Activated CD8-positive, alpha-beta T cell treated with anti-CD3 and anti-CD28 coated beads, Interleukin-2, amount 10 ng/mL, durations not matched to agents 7 days and 5 days (primary cell): ENCODE measurements at places on chromosomes 1 and 21. TPM values are rescaled to one million over a fixed set of nuclear protein-coding genes. Genes with fewer than 3 reads are reported as not detected.

GRCh38 chr1:44558883-44559282, 115.4 kb downstream of the TMEM53 start:
- H3K27ac ChIP-seq: no peak overlapping the region
- H3K27me3 ChIP-seq: peaks cover 6% of the 10 kb centered on the region
- DNase-seq: no peak
- H3K4me1 ChIP-seq: peaks cover 18% of the 10 kb centered on the region
- no peak overlapping the region for H3K4me3 ChIP-seq

GRCh38 chr1:177812650-177813049, 157.2 kb downstream of the SEC16B start:
- no peak overlapping the region for H3K27ac ChIP-seq
- no peaks in the 10 kb centered on the region for H3K4me1 ChIP-seq
- no peaks in the 10 kb centered on the region for H3K27me3 ChIP-seq
- no peak for DNase-seq
- H3K4me3 ChIP-seq: no peak overlapping the region

DNA sequence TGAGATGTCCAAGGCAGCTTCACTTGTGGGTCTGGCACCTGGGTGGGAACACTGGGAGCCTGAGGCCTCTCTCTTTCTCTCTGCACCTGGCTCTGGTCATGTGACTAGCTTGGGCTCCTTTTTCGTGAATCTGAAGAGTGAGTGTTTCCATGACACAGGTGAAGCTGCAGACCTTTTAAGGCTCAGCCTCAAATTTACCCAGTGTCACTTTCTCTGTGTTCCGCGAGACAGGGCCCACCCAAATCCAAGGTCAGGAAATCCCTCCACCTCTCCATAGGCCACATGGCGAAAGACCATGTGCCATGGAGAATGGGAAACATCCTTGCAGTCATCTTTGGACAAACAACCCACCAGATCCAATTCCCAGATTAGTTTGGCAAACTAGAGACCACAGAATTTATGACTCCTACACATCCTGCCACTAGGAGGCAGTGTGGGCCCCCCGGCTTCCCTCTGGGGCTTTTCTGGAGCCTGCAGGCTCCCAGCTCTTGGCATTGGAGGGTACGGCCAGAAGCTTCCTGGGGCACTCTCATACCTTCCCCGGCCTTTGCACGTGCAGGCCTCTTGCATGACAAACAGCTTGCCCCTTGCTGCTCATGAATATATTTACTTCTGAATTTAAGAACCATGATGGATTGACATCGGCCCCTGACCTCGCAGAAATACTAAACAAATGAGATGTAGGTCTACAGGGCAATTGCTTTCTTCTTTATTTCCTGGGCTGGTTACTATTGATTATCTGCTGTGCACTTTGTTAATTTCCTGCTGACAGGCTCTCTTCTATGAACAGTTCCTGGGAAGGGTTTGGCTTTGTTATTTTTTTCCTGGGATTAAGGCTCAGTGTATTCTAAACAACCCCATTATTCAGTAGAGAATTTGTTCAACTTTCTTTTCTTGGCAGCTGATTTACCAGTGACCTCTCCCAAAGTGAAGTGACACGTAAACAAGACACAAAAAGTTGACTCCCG, 180.7 kb downstream of the KAZN start:
- H3K4me3 ChIP-seq: no peak overlapping the region
- H3K4me1 ChIP-seq: peaks cover 13% of the 10 kb centered on the region
- peak; percentile 35 for DNase-seq
- H3K27me3 ChIP-seq: no peaks in the 10 kb centered on the region

- H3K27ac ChIP-seq: no peak overlapping the region
- DNase-seq: no peak
- H3K27me3 ChIP-seq: no peaks in the 10 kb centered on the region
These were observed 93.2 kb downstream of the EPHB2 start for GRCh38 chr1:22803833-22804232.

DNA sequence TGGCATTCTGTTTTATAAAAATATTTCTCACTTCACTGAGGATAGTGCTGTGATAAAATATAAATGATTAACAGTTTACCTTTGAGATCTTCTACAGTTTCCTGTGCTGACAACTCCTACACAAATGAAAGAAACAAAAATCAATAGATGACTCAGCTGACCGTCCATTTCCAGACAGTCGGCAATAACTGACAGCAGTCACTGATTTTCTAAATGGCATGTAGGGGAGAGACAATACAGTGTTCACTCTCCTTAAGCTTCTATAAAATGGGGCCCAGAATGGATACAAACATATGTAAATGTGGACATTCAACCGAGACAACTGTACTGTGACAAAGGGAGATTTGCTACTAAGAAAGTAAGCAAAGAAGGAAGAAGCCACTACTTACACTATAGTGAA, 34.3 kb downstream of the PCNX2 start:
- H3K27ac ChIP-seq: no peak overlapping the region
- DNase-seq: no peak
- peaks cover 17% of the 10 kb centered on the region for H3K4me1 ChIP-seq
- no peaks in the 10 kb centered on the region for H3K27me3 ChIP-seq
- no peak overlapping the region for H3K4me3 ChIP-seq

DNA sequence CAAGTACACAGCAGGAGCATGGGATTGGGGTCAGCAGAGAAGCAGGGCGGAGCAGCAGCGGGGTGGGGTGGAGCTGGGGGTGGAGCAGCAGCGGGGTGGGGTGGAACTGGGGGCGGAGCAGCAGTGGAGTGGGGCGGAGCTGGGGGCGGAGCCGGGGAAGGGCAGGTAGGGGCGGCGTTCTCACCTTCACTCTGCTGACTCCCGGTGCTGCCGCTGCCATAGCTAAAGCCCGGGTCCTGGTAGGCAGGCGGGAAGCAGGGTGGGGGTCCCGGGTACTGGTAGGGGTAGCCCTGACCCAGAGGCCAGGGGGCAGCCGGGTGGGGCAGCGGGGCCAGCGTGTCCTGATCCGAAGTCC, 6.7 kb downstream of the TAS1R3 start:
- H3K4me3 ChIP-seq: no peak overlapping the region
- no peak overlapping the region for H3K27ac ChIP-seq
- H3K4me1 ChIP-seq: no peaks in the 10 kb centered on the region
- DNase-seq: no peak
- peaks cover 18% of the 10 kb centered on the region for H3K36me3 ChIP-seq
- no peaks in the 10 kb centered on the region for H3K27me3 ChIP-seq

DNA sequence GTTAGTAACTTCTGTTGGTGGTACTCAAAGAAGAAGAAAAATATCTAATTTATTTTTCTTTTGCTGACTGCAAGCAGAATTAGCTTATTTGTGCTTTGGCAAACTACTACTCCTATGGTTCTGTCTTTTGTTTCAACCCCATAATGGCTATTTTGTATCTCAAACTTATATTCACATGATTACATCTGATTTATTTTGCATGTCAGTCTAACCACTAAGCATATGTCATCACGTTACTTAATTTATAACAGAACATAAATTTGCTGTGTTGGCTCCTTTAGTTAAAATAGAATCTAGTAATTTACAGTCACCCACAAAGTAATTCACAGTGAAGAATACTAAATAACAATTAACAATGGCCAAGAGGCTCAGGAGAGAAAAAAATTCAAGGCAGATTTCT, 39.1 kb upstream of the CNN3 start:
- no peaks in the 10 kb centered on the region for H3K27me3 ChIP-seq
- no peak for DNase-seq
- peaks cover 19% of the 10 kb centered on the region for H3K4me1 ChIP-seq

DNA sequence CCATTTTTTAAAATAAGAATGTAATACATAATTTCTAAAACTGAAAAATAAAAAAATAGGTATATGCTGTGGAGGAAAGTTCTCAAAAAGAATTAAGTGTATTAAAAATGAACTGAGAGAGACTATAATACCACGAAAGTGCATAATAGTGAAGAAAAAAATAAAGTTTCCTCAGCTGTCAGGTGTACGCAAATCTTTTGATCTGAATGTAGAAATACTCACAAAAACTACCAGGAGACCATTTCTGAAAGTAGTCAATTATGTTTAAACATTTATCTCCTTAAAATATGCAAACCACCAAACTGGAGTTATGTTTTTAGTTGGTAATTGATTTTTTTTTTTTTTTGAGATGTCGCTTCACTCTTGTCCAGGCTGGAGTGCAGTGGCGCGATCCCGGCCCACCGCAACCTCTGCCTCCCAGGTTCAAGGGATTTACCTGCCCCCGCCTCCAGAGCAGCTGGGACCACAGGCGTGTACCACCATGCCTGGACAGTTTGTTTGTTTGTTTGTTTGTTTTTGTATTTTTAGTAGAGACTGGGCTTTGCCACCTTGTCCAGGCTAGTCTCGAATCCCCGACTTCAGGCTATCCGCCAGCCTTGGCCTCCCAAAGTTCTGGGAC, 1169.2 kb upstream of the B3GALT2 start:
- DNase-seq: no peak
- H3K27me3 ChIP-seq: no peaks in the 10 kb centered on the region
- H3K4me1 ChIP-seq: no peaks in the 10 kb centered on the region
- no peaks in the 10 kb centered on the region for H3K36me3 ChIP-seq
- H3K4me3 ChIP-seq: no peak overlapping the region

DNA sequence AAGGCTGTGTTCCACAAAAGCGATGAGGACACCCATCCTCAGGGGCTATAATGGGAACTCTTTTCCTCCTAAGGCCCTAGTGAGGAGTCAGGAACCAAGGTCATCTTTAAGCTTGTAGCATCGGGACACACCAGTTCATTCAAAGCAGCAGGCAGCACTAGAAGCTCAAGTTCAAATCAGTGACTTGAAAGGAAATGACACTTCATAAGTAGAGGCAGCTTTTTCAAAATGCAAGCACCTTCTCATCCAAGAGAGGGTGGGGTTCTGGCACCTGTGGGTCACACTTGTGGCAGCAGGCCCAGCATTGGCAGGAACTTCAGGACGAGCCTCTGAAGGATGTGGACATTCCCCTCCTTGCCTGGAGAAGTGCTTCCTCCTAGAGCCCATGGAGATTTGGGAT, 496.3 kb downstream of the KIF26B start:
- no peak overlapping the region for H3K27ac ChIP-seq
- peaks cover 2% of the 10 kb centered on the region for H3K27me3 ChIP-seq
- H3K4me3 ChIP-seq: no peak overlapping the region

- H3K27me3 ChIP-seq: no peaks in the 10 kb centered on the region
- H3K4me1 ChIP-seq: no peaks in the 10 kb centered on the region
- no peak overlapping the region for H3K4me3 ChIP-seq
- H3K27ac ChIP-seq: no peak overlapping the region
- H3K36me3 ChIP-seq: no peaks in the 10 kb centered on the region
- no peak for DNase-seq
These were observed 607.5 kb upstream of the BRINP3 start for GRCh38 chr1:191085121-191085520.

- no peaks in the 10 kb centered on the region for H3K4me1 ChIP-seq
- DNase-seq: no peak
- no peak overlapping the region for H3K27ac ChIP-seq
- H3K4me3 ChIP-seq: no peak overlapping the region
- no peaks in the 10 kb centered on the region for H3K27me3 ChIP-seq
These were observed 734.3 kb downstream of the ADGRL2 start for GRCh38 chr1:82534996-82535395.

DNA sequence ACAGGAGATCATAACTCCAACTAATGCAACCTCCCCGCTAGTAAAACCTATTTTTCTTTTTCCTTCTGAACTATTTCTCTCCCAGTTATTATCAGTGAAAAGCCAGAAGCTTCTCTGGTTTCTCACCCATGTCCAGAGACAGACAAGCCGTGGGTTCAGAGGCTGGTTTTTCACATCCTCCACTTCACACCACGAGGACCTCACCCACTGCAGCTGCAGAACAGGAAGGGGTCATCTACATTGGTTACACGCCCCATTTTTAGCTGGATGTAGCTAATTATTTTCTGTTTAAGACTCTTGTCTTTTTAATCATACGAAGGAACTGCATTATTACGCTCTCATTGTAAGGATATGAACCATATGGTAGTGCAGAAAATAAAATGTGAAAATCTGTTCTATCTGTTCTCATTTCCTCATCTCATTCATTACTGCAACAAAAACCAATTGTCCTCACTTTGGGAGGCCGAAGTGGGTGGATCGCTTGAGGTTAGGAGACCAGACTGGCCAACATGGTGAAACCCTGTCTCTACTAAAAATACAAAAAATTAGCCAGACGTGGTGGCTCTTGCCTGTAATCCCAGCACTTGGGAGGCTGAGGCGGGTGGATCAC, 39.1 kb upstream of the CLDN14 start:
- DNase-seq: no peak
- no peak overlapping the region for H3K27ac ChIP-seq
- H3K27me3 ChIP-seq: no peaks in the 10 kb centered on the region
- H3K36me3 ChIP-seq: no peaks in the 10 kb centered on the region

DNA sequence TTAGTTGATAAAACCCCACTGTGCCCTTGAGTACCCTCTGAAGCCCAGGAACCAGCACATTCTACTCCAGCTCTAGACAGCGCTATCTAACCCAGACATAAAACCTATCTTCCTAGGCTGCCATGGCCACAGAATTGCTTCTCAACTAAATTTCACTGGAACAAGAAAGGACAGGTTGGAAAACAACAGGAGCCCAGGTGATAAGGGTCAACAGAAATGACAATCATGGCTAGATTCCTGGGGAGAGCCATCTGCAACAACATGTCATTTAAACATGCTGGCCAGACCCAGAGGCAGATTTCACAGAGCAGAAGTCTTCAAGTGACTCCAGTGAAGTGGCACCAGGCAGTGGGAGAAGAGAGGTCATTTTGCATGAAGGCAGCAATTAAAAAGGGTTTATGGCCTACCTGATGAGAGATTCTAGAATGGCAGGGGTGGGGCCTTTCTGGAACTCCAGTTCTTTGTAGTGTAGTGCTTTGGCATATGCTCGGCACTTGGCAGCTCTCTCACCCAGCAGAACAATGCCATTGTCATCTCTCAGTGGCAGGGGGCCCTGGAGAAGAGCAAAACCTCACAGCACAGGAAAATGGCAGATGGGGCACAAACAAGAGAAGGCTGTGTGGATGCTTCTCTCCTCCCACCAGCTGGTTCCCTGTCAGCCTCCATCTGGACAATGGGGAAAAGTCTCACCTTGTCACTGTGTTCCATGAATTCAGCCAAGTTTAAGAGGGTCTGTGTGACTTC, 9.9 kb downstream of the ANGPTL7 start:
- no peaks in the 10 kb centered on the region for H3K27me3 ChIP-seq
- no peak for DNase-seq
- no peaks in the 10 kb centered on the region for H3K4me1 ChIP-seq
- H3K36me3 ChIP-seq: peaks cover 50% of the 10 kb centered on the region

FCAMR gene
- total RNA-seq: not detected

RXFP4 gene
- total RNA-seq: not detected

TENT5C gene
- 20.7 TPM for total RNA-seq

ZFYVE9 gene
- total RNA-seq: 1.4 TPM
